ENCODE measurements at places on chromosomes 12 and 14. TPM values are rescaled to one million over a fixed set of nuclear protein-coding genes. Genes with fewer than 3 reads are reported as not detected.

GRCh38 chr12:11849757-11850504, 200.5 kb downstream of the ETV6 start:
- no peak for DNase-seq

The SHMT2 gene
- 276 TPM for total RNA-seq

- no peak for DNase-seq
These were observed 251.4 kb upstream of the ATXN7L3B start for GRCh38 chr12:74286254-74286653.

DNA sequence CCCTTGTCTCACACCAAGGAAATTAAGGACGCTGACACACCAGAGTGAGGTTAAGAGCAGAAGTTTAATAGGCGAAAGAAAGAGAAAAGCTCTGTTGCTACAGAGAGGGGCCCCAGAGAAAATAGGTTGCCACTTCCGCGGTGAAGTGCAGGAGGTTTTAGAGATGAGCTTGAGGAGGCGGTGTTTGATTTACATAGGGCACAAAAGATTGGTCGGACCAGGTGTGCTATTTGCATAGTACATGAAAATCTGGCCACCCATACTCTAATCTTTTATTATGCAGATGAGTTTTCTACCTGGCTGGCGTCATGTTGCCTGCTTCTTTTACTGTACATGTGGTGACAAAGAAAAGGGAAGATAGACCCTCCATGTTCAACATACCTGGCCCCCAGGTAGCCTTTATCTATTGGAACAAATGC, 23.3 kb upstream of the MYF6 start:
- DNase-seq, result no peak

The WNT5B gene
- 2.0 TPM for total RNA-seq

GRCh38 chr14:65186951-65187350, 84.6 kb upstream of the MAX start:
- DNase-seq, result no peak

GRCh38 chr14:99602054-99602787, 1.8 kb downstream of the CCDC85C start:
- DNase-seq, result no peak

DNA sequence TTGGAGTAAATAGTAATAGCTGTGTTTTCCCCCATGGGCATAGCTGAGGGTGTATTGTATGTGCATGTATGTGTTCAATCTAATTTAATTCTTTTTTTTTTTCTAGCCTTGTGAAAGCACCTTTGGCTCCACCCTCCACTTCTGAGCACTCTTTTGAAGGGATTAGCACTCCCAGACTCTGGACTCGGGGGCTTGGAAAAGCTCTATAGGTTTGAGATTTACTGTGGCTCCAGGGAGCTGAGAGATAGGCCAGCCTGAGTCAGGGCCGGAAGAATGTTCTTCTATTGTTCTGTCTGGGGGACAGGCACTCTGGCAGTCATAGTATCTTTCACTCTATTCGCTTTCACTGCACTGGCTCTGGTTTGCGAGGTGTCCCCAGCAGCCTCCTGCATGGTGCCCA, 540.0 kb upstream of the TBX3 start:
- DNase-seq, result no peak

GRCh38 chr14:44995196-44995595, 33.2 kb downstream of the TOGARAM1 start:
- DNase-seq, result no peak

DNA sequence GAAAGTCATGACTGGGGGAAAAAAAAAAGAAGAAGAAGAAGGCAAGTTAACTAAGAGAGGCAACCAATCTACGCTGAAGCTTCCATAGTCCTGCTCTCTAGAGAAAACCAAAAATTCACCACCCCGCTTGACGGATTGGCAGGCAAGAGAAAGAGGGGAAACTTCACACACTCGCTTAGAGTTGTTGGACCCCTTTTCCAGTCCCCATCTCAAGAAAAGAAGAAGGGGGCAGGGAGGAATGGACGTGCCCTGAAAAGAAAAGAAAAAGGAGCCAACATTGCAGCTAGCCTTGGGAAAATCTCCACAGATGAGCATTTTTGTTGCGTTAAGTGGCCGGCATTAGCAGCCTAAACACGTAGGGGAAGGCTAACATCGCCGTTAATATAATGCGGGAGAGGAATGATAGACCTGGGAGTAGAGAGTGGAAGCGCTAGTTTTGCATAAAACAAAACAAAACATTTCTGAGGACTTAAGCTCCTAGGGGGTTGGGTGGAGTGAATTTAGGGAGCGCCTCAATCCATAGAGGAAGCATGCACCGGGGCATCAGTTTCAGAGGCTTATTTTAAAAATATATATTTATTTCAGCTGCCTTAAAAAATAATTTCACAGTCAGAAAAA, 11.3 kb upstream of the FOXG1 start:
- no peak for DNase-seq

DNA sequence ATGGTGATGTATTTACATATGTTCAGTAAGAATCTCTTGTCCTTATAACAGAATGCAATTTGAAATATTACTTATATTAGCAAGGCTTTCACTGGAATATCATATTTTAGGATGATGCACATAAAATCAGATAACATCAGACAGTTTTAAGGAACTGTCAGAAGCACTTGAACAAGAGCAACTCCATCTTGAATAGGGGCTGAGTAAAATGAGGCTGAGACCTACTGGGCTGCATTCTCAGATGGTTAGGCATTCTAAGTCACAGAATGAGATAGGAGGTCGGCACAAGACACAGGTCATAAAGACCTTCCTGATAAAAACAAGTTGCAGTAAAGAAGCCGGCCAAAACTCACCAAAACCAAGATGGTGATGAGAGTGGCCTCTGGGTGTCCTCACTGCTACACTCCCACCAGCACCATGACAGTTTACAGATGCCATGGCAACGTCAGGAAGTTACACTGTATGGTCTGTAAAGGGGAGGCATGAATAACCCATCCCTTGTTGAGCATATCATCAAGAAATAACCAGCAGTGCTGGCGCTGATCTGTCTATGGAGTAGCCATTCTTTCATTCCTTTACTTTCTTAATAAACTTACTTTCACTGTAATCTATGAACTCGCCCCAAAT, 27.6 kb upstream of the ETV6 start:
- no peak for DNase-seq

DNA sequence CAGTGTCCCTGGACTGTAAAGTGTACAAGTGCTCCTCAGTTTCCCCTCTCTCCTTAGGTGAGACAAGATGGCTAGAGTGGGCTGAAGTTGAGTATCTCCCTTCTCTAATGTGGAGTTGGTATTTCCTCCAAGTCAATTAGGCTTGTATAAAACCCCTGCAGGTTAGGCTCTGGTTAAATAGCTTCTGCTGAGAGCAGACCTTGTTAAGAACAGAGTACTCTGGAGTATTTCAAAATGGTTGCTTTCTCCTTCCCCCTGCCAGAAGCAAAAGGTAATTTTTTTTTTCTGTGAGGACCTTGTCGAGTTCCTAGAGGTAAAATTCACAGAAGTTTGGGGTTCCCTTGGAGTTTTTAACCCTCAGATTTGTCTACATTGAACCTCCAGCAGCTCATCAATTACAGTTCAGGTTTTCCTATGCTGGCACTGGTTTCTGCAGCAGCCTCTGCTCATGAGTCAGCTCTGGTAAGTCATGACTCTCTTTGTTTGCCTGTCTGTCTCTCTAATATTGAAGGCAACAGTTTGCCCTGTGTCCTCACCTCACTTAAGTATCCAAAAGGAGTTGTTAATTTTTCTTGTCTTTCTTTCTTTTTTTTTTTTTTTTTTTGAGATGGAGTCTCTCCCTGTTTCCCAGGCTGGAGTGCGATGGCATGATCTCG, 27.8 kb upstream of the GLIPR1 start:
- DNase-seq, result no peak

- no peak for DNase-seq
These were observed 21.1 kb upstream of the CERS5 start for GRCh38 chr12:50188241-50188781.

GRCh38 chr12:57621497-57622292, 10.5 kb downstream of the ARHGEF25 start:
- DNase-seq, result peak; percentile 48

The VRTN gene
- total RNA-seq, result not detected

The GRIP1 gene
- not detected for total RNA-seq

GRCh38 chr12:60704171-60704914, 1108.5 kb downstream of the SLC16A7 start:
- no peak for DNase-seq

DNA sequence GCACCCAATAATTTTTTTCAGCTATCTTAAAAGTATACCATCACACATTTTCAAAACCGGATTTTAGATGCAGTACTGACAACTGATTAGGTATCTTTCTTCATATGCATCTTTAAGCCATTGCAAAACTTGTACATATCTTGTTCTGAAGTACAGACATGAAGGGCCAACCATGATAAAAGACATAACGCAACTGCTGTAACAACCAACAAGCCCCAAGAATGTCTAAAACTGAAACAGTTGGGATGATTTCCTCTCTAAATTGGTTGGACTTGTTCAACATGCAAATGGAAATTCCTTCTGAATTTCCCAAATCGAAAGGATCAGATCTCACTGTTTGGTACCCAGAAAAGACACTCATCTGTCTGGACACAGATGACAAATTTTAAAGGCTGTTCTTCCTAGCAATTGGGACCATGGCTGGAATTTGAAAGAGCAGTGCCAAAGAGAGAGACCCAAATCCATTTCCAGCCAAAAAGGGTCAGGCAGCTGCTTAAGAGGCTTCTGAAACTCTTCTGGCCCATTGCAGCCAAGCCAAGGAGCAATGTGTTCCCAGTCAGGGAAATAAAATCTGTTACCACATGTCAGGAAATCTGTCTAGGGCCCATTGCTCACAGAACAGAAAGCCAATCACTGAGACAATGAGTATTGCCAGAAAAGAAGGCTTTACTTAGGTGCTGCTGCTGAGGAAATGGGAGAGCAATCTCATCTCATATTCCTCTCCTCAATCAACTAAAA, 1122.4 kb upstream of the USP15 start:
- DNase-seq, result no peak

GRCh38 chr14:86050757-86051156, 520.8 kb downstream of the FLRT2 start:
- DNase-seq, result no peak

The KLRG1 gene
- 0.69 TPM for total RNA-seq

DNA sequence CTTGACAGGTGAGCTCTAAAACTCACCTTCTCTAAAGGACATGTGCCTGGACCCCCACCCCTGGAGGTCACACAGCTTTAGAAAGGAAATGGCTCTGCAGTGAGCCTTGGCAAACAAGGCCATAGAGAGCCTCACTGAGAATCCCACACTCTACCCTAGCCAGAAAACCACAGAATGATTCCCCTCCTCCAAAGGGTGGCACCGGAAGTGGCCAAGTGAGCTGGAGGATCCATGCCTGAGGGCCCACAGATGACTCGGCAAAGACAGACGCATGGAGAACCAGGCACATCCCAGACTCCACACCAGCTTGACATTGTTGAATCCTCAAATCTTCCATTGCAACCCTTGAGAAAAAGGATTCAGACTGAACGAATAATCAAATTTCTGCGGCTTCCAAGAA, 54.2 kb upstream of the PTHLH start:
- no peak for DNase-seq

DNA sequence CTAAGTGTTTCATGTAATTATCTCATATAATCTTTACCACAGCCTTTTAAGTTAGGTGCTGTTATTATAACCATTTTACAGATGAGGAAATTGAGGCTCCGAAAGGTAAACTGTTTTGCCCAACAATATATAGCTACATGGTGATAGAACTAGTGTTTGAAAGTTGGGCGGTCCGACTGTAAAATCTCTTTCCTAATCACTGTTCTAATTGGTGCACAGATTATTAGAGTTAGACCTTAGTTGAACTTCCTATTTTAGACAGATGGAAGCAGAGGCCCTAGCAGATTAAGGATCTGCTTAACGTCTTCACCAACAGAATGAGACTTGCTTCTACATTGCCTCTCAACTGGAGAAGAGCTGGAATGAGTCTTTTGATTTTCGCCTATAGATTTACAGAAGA, 30.0 kb upstream of the DUSP6 start:
- DNase-seq, result no peak

- no peak for DNase-seq
These were observed 378.7 kb downstream of the ZFP36L1 start for GRCh38 chr14:68414121-68414520.

DNA sequence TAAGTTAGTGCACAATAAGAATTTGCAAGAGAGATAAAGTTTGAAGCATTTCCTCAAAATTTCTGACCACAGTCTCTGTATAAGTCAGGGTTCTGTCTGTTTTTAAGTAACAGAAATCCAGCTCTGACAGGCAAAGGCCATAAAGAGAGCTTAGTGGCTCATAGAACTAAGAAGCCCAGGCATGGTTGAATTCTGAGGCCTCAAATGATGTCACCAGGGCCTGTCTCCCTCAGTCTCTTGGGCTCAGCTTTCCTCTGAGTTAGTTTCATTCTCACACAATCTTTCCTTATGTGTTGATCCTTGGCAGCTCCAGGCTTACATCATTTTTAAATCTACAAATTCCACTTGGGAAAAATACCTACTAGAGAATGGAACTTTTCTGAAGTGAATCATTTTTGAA, 173.4 kb upstream of the ATP2B1 start:
- no peak for DNase-seq

The GZMH gene
- 35.7 TPM for total RNA-seq

DNA sequence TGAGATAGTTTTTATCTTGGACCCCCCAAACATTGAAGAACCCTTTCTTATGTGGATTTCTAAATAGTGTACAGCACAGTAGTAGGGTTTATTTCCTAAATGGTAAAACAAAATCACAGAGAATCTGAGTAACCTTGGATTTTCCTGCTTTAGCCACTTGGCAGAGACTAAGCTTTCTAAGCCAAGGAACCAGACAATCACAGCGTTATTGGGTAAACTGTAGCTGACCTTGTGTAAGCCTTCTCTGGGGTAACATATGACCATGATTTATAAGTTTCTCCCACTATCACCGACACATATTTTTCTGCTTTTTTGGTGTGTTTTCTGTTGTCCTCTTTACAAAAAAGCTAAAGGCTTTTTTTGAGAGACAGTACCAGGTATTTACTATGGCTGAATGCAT, 136.3 kb upstream of the PZP start:
- DNase-seq, result no peak

- no peak for DNase-seq
These were observed 68.1 kb upstream of the KRR1 start for GRCh38 chr12:75579552-75579951.
